ENCODE measurements at places on chromosomes 2 and 18.

GRCh38 chr18:74563999-74564398, 29.7 kb downstream of the CNDP1 start:
- no peak for DNase-seq

- no peak for DNase-seq
These were observed 362.2 kb upstream of the KCNH7 start for GRCh38 chr2:163200741-163201140.

DNA sequence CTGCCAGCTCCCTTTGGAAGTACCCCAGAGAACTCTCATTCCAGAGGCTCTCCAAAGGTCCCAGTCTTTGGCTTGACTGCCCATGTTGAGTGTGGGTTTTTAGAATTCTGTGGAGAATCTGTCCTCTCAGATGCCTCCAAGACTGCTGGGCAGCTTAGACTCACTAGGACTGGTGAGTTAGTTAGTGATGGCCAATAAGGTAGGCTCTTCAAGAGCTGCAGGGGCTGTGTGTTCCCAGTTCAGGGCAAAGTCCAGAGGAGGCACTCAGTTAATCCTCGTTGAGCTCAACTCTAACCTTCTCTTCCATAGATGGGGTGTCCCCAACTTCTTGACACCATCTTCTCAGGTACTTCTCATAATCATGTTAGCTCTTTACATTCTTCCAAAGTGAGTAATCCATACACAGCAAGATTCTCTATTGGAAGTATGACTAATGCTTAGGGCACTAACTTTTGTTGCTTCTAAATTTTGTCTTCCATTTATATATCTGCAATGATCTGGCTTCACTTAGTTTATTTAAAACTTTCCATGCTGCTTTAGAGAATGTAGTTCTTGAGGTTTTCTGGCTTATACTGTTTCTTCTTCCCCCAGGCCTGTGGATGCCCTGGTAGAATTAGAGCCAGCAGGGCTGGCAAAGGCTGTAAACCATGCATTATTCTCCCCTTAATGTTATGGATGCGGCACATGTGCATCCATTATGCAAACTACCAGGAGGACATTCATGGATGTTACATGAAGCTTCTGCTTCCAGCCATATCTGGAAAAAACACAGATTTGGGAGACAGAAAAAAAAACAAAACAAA, 88.9 kb downstream of the POLE4 start:
- peak; percentile 77 for DNase-seq

DNA sequence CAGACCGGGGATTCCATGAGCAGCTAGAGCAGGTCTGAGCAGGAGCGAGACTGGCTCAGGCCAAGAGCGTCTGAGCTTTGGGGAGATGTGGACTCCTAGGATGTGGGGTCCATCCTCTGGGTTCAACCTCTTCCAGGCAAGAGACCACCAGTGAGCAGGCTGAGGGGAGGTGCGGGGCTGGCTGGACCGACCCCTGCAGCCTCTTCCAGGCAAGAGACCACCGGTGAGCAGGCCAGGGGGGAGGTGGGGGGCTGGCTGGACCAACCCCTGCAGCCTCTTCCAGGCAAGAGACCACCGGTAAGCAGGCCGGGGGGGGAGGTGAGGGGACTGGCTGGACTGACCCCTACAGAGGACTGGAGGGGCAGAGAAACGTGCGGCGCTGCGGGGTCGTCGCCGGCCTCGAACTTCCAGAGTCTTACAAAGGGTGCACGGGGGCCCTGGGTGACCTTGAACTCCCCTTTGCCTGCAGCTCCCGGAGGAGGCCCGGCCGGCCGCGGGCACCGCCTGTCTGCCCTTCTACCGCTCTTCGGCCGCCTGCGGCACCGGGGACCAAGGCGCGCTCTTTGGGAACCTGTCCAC, 63.4 kb downstream of the TPO start:
- DNase-seq, result no peak

- no peak for DNase-seq
These were observed 193.2 kb downstream of the TPGS2 start for GRCh38 chr18:36635414-36636096.

- no peak for DNase-seq
These were observed 34.9 kb downstream of the HDAC4 start for GRCh38 chr2:239365782-239366435.

GRCh38 chr2:98088261-98088660, 1.3 kb downstream of the VWA3B start:
- DNase-seq, result no peak
